Activated effector memory CD4-positive, alpha-beta T cell treated with anti-CD3 and anti-CD28 coated beads, Interleukin-2, amount 50 U/mL, for 16 hours (primary cell): ENCODE measurements at places on chromosomes 16 and 17.
A peak's percentile ranks its signal among the peaks of the same experiment; 100 is the strongest.

DNA sequence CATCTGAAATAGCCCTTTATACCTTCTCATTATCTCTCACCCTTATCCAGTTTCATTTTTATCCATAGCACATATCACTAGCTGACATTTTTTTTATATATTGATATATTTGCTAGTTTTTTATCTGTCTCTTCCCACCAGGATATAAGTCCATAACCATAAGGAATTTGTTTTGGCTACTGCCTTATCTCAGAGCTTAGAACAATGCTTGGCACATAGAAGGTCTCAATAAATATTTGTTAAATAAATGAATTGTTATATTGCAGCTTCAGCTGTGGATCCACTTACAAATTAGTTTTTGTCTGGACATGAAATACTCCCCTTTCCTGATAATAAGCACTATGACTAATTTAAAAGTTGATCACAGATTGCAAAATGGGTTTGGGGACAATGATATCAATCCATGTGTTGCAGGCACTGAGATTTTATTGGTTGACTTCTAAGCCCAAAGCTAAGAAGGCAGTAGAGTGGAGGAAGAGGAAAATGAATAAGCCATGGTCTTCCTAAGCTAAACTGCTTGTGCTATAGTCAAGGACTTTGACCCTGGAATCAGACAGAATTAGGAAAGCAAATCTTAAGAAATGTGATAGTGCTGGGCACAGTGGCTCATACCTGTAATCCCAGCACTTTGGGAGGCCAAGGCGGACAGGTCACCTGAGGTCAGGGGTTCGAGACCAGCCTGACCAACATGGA, 31.9 kb upstream of the YPEL2 start:
- DNase-seq: no peak

DNA sequence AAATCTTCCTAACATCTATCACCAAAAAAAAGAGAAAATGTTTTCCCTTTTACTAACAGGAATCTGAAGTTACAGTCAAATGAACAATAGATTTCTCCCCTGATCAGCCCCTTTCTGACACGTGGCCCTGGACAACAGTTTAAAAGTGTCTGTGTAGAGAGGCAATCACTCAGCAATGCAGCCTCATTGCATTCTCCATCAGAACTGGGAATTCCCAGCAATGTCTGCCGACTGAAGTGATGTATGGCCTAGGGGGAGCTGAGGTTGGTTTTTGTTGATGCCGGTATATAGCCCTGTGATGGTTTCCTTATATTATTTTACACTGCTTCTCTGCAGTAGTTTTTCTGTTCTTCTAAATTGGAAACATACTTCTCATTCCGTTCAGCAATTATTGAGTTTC, 904.3 kb upstream of the CDH8 start:
- DNase-seq: no peak

- peak; percentile 85 for DNase-seq
Measured at GRCh38 chr16:10988164-10988803, 43.9 kb downstream of the CLEC16A start.

DNA sequence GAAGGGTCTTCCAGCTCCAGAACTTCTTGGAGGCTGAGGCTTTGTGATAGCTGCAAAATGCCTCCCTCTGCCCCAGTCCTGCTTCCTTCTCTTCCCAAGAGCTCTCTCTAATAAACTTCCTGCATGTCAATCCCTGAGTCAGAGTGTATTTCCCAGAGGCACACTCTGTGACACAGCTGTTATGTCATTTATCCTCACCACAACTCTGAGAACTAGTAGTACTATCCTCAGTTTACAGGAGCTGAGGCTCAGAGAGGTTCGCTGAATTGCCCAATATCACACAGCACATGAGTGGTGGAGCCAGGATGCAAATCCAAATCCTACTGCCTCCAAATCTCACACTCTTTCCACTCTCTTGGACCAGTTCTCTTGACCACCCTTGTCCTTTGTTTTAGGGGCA, 20.0 kb downstream of the UNC45B start:
- DNase-seq: no peak

- DNase-seq: no peak
Measured at GRCh38 chr17:75552425-75553294, 27.2 kb downstream of the LLGL2 start.

DNA sequence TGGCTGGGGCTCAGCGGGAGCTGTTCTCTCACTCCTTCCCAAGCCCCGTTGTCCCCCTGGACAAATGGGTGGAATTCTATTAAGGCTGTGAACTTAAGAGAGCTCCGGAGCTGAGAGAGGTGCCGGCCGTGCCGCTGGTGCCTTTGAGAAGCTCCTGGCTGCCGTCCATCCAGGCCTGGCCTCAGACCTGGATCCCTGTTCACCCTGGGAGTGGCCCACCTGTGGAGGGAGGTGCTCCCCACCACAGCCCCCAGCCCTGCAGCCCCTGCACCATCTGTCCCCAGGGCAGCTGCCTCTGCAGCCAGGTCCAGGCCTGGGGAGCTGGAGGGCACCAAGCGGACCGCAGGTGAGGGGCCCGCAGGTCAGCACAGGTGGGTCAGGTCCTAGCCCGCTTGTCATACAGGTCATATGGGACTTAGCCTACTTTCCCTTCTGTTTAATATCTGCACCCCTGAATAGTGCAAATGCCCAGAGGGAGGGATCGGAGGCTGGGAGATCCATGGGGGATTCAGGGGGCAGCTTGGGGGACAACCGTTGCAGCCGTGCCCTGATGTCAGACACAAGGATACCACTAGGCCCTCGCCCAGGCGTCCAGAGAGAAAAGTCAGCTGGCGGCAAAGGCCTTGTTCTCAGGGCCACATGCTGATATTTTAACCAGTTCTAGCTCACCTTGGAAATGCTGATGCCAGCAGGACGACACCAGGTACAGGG, 15.2 kb upstream of the METRNL start:
- DNase-seq: peak; percentile 58

GRCh38 chr16:54875443-54875842, 55.2 kb upstream of the IRX5 start:
- no peak for DNase-seq

DNA sequence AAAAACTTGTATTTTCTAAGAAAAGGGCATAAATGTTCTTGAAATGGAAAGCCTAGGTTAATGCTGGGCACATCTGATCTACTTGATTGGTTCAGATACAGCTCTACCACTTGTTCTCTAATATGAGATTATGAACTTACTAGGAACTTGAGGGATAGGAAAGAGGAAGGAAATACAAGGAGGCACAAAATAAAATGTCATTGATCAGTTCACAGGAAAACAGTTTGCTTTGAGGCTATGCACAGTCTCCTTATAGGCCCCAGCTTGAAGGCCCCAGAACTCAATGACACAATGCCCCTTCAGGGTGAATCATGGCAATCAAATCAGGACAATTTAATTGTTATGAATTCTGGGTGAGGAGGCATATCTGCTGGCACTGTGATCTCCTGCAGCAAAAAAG, 27.1 kb downstream of the NXPH3 start:
- DNase-seq: no peak

DNA sequence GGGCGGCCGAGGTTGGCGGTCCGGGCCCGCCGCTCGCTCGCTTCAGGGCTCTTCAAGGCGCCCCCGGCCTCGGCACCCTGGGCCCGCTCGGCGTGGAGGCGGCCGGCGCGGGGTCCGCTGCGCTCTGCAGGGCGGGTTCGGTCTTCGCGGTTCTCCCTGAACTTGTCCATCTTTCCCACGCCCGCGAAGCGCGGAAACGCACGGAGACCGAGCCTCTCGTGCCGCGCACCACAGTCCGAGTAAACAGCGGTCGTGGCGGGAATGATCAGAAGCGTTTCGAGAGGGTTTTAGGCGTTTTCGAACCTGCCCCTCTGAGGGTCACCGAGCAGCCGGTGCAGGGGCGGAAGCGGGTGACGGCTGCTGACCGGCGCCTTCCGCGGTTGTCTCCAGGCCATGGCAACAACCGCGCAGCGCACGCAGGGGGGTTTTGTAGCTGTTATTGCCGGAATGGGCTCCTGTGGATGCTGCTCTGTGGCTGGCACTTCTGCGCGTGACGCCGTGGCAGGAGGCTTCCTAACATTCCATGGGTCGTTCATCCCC, 414 bp downstream of the NARF start:
- DNase-seq: peak; percentile 73

- DNase-seq: peak; percentile 92
Measured at GRCh38 chr16:23801378-23801777, 34.4 kb upstream of the PRKCB start.

DNA sequence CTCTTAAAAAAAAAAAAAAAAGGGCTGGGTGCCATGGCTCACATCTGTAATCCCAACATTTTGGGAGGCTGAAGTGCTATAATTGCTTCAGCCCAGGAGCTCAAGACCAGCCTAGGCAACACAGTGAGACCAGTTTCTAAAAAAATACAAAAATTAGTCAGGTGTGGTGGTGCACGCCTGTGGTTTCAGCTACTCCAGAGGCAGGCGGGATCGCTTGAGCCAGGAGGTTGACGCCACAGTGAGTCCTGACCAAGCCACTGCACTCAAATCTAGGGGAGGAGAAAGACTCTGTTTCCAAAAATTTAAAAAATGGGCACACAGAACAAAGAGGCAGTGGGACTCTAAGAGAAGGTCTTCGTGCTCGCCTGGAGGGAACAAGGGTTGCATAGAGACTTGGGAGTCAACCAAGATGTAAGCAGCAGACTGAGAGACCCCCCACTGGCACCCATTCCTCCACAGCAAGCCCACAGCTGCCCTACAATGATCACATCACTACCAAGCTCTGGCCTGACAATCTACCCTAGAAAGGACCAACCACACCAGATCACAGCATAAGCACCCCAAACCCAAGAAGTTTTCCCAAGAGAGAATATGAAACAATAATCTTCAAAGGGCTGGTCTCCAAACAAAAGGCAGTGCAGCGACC, 121.6 kb downstream of the ANKRD11 start:
- DNase-seq: no peak

- no peak for DNase-seq
Measured at GRCh38 chr16:85527042-85527766, 85.9 kb upstream of the GSE1 start.

DNA sequence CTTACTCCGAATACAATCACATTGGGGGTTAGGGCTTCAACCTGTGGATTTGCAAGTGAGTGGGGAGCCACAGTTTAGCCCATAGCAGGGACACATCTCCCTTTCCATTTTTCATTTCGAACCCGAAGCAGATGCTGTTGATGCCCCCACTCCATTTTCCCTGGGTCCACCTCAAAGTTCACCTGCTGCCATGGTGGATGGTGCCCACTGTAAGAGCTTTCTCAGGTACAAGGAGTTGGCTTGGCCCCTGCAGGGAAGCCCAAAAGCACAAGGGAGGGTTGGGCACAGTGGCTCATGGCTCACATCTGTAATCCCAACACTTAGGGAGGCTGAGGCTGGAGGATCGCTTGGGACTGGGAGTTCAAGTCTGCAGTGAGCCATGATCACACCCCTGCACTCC, 51.8 kb downstream of the SNX20 start:
- no peak for DNase-seq

DNA sequence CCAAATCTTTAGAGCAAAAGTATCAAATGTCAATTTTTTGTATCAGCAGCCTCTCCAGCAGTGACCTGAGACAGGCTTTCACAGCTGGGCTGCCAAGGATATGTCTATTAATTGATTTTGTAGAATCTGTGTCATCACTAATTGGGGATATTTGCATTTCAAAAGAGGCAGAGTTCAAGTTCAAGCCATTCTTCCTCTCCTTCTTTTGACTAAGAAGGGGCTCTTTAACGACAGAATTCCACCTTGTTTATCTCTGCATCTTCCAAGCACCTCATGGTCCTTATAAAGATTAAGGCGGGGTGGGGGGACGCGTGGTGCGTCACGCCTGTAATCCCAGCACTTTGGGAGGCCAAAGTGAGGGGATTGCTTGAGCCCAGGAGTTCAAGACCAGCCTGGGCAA, 15.2 kb upstream of the BHLHA9 start:
- no peak for DNase-seq

DNA sequence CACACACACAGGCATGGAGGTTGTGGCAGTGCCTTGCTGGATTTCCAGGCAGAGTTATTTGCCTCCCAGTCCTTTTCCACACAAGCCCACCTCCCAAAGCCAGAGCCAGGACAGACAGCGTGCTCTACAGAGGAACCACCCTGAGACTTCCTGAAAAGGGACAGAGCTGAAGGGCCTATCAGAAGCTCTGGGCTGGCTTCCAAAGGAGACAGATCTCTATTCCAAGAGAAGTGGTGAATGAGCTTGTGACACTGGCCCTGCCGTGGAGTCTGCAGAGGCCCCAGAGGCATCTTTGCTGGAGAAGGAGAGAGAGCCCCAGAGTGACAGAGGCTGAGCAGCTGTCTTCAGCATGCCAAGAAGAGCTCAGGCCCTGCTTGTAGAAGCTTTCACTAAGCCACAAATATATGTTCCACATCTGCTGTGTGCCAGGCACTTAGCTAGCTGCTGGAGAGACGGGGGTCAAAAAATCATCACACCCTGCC, 8.3 kb upstream of the LPCAT2 start:
- DNase-seq: no peak

GRCh38 chr16:785563-786535, 2.3 kb downstream of the RPUSD1 start:
- DNase-seq: peak; percentile 92

GRCh38 chr16:88016964-88017363, 65.7 kb downstream of the BANP start:
- DNase-seq: peak; percentile 36

DNA sequence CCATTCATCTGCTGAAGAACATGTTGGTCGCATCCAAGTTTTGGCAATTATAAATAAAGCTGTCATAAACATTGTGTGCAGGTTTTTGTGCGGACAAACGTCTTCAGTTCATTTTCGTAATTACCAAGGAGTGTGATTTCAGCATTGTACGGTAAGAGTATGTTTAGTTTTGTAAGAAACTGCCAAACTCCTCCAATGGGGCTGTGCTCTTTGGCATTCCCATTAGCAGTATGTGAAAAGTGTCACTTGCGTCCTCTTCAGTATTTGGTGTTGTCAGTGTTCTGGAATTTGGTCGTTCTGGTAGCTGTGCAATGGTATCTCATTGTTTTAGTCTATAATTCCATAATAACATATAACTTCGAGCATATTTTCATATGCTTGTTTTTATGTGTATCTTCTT, 120.9 kb downstream of the BCAS3 start:
- DNase-seq: no peak

GRCh38 chr17:7862692-7863437, 5.1 kb downstream of the CYB5D1 start:
- peak; percentile 76 for DNase-seq

DNA sequence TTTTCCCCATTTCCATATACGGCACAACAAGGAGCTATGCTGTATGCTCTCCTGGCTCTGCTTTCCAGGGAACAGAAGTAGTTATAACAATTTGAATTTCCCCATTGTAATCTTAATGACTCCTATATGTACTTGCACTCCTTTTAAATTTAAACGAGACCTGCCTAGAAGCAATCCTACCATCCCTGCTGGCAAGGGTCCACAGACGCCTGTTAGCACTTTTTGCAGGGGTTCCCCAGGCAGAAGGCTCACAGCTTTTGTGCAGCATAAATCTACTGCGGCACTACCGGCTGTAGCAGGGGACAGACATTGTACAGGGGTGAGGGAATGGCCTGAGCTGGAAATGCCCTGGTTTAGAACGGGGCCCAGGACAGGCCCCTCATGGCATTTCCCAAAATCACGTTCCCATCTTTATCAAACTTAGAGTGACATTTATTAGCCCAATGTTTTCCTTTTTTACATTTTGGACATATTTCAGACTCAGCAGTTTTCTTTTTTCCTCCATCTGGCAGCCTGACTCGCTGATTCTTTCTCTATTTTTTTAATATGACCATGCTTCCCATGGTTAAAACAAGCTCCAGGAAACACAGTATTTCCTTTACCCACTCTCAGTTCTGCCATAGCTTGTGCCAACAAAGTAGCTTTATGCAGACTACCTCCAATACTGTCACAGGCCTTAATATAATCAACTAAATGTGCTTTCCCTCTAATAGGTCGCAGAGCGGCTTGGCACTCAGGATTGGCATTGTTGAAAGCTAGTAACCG, 35.4 kb upstream of the USP22 start:
- DNase-seq: no peak
